Activated T-cell treated with anti-CD3 and anti-CD28 coated beads for 4 hours (primary cell): ENCODE measurements at places on chromosomes 2 and 18.

DNA sequence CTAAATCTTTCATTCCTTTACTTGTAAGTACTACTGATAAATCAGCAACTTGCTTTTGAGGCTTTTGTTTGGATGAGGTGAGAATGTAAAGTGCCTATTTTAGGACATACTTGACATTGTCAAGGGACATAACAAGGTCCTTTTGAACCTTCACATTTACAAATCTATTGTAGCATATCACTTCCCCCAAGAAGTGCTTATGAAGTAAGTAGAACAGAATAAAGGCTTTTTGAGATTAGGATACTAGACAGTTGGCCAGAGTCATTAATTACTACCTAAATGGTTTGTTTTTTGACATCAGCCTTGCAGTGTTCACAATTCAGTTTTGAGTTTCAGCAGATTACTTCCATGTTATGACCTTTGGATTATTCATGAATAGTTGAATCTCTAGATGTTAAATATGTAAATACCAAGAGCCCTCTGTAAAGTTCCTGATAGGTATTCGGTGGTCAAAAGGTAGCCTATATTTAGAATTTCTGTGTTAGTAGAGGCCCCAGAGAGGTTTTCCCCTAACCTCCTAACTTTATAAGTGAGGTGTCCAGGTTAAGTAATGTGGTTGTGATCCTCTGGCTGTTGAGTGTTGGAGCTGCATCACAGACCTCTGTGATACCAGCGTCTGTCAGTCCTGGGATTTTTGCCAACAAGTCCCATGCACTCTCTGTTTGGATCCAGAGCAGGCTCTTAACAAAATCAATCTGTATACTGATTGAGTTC, 67.2 kb downstream of the LCLAT1 start:
- no peak for DNase-seq

DNA sequence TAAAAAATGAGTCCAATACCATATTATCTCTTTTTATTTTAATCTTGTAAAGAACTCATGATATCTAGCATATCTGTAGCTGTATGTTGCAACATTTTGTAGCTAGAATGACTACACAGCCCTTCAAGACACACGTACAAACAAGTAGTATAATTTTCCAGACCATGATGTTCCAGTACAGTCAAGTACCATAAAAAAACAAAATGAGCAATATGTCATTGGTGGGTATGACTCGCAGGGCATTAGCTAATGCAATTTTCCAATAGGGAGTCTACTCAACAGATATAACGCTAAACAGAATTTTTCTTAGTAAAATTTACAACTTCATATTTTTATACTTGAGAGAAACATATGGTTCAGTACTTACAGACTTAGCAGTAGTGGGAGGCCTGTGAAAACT, 53.6 kb upstream of the UGP2 start:
- no peak for DNase-seq

DNA sequence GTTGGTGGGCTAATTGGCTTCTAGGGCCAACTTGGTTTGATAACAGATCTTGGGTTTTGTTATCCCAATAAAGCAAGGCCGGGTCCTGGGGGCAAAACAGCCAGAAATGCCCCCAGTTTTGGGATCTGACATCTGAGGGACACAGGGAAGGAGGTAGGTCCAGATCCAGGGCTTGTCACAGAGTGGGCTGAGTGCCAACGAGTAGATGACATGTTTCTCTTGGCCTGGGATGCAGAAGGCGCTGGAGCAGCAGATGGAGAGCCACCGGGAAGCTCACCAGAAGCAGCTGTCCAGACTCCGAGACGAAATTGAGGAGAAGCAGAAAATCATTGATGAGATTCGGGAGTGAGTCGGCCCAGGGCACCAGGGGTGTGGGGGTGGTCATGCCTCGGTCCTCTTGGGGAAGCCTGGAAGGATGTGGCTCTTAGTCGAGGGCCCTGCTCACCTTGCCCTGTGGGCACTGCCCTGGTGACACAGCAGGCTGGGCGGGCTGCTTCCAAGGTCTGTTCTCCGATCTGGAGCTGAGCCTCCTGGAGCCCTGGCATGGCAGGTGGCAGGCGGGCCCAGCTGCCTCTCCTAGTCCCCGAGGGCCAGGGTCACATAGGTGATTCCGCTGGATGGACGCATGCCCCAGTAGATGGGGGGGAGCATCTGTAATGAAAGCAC, 40.2 kb upstream of the LYPD6B start:
- no peak for DNase-seq

GRCh38 chr2:218032336-218033171, 29.8 kb upstream of the TNS1 start:
- DNase-seq: no peak

GRCh38 chr18:21739604-21740537, 721 bp upstream of the MIB1 start:
- no peak for DNase-seq
